ENCODE measurements at places on chromosomes 13 and 19.

DNA sequence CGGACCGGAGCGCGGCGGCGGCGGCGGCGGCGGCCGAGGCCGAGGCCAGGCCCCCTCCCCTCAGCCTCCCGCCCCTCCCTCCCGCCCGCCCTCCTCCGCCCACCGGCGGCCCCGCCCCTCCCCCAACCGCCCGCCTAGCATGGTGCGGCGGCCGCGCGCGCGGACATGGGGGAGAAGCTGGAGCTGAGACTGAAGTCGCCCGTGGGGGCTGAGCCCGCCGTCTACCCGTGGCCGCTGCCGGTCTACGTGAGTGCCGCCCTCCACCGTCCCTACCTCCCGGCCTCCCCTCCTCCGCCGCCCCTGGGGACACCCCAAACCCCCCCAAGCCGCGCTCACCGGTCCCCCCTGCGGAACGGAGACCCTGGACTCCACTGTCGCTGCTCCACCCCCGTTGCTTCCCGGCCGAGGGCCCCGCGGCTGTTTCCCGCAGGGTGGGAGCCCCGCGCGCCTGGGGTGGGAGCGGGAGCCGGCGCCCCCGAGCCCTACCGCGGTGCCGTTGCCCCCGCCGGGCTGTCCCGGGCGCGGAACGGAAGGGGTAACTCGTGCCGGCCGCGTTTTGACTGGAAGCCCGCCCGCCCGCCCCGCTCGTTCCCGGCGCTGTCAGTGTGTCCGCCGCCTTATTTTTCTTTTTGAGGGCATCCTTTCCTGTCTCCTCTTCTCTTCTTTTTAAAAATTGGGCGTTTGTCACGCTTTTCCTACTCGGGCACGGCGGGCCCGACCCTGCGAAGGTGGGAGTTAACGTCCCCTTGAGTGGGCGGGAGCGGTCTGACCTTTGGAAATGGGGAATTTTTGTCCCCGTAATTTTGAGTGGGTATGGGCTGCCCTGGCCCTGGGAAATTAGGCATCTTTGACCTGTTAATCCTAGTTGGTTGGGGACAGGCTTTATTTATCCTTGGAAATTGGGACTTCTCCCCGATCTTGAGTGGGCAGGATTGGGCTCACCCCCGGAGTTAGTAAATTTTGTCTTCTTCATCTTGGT, 576 bp downstream of the DOT1L start:
- peaks cover 55% of the 10 kb centered on the region for H3K4me1 ChIP-seq
- peak overlapping the region; percentile 97 for H3K27ac ChIP-seq
- DNase-seq = peak; percentile 83

DNA sequence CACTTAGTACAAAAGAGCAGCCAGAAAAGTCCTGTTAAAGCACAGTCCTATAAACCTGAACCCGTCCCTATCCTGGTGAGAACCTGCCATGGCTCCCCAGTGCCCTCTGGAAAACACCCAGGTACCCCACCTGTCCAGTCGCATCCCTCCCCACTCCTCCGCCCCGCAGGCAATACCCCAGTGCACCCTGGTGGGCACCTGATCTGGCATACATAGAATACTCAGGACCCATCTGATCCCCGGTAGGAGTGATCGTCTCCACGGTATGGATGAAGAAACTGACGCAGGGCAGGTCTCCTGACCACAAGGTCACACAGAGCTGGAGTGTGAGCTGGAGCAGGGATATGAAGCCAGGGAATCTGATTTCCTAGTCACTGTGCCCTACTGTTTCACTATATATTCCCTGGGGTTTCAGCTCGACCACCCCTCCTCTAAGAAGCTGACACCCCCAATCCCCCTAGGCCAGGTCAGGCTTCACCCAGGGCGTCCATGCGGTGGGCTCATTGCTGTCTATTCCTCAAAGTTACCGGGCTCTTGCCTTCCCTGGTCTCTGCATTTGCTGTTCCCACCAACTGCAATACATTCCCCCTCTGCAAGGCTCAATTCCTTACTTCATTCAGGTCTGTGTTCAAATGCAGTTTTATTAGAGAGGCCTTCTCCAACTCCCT, 12.6 kb downstream of the FBXO46 start:
- peaks cover 2% of the 10 kb centered on the region for H3K36me3 ChIP-seq
- H3K4me1 ChIP-seq = peaks cover 43% of the 10 kb centered on the region
- H3K27ac ChIP-seq = peak overlapping the region; percentile 91
- H3K4me3 ChIP-seq = peak overlapping the region; percentile 68
- DNase-seq = no peak

GRCh38 chr19:48351341-48351752, 12.4 kb downstream of the TMEM143 start:
- no peaks in the 10 kb centered on the region for H3K27me3 ChIP-seq
- no peak for DNase-seq
- no peak overlapping the region for H3K4me3 ChIP-seq
- H3K27ac ChIP-seq = no peak overlapping the region
- H3K36me3 ChIP-seq = no peaks in the 10 kb centered on the region
- H3K4me1 ChIP-seq = no peaks in the 10 kb centered on the region

GRCh38 chr13:49254007-49254406, 6.3 kb downstream of the CDADC1 start:
- H3K27me3 ChIP-seq = no peaks in the 10 kb centered on the region
- DNase-seq = no peak
- peaks cover 7% of the 10 kb centered on the region for H3K4me1 ChIP-seq
- peaks cover 29% of the 10 kb centered on the region for H3K36me3 ChIP-seq
- no peak overlapping the region for H3K4me3 ChIP-seq
- no peak overlapping the region for H3K27ac ChIP-seq

DNA sequence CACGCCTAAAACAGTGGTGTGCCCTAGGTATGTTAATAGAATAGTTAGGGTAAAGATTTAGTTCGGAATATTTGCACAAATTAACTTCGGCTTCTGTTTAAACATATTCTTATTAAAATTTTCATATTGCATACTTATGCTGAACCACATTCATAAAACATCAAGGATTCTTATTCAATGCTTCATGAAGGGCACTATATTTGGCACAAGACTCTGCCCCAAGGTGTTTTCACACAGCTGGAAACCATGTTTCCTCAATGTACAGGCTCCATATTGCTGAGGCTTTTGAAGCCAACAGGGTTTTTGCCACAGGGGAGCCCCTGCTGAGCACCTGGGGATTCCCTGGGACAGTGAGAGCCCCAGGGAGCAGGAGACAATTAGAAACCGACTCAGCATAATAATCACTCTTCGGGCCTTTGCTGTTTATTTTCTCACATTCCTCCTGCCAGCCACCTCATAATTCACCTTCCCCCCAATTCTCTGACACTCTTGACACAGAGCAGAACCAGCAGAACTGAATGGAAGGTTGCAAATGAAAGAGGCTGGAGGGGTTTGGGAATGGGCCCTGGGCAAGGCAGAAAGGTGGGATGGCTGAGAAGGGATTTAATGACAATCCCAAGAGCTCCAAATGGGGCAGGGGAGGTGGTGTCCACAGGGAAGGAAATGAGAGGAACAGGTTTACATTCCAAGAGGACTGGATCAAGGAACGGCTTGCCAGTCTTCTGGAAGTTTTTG, 72.3 kb upstream of the POMP start:
- H3K4me1 ChIP-seq = no peaks in the 10 kb centered on the region
- H3K27me3 ChIP-seq = no peaks in the 10 kb centered on the region
- DNase-seq = no peak

DNA sequence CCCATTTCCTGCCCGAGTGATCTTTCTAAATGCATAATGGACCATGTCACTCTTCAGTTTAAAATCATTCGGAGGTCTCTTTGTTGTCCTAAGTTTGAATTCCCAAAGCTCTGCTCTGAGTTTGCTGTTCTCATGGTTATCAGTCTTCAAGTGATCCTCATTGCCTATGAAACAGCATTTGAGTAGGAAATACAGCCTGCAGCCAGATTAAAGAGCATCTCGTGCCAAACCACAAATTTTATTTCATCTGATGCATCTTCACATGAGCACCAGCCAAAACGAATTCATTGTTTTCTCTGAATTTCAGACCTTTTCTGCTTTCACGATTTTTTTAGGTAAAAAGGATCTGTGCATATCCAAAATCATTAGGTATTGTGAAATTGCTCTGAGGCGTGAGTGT, 299.6 kb downstream of the TDRD3 start:
- no peaks in the 10 kb centered on the region for H3K36me3 ChIP-seq
- H3K27me3 ChIP-seq = no peaks in the 10 kb centered on the region
- no peak for DNase-seq
- no peak overlapping the region for H3K27ac ChIP-seq
- H3K4me1 ChIP-seq = no peaks in the 10 kb centered on the region

DNA sequence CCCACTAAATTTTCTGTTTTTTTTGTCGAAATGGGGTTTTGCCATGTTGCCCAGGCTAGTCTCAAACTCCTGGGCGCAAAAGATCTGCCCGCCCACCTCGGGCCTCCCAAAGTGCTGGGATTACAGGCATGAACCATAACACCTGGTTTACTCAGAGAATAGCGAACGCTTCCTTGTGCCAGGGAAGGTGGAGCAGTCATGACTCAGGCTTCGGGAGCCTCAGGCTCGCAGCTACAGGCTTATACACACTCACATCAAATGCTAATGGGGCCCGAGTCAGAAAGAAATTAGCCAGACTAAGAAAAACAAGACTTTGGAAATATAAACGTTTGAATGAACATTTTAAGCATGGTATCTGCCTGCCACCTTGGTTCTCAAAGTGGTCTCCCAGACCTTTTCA, 11.0 kb upstream of the TPT1 start:
- no peak overlapping the region for H3K4me3 ChIP-seq
- peaks cover 88% of the 10 kb centered on the region for H3K36me3 ChIP-seq
- DNase-seq = no peak
- no peak overlapping the region for H3K27ac ChIP-seq
- no peaks in the 10 kb centered on the region for H3K27me3 ChIP-seq

GRCh38 chr13:27911521-27911920, 8.3 kb upstream of the PDX1 start:
- H3K27ac ChIP-seq = no peak overlapping the region
- DNase-seq = no peak
- H3K36me3 ChIP-seq = no peaks in the 10 kb centered on the region
- peaks cover 82% of the 10 kb centered on the region for H3K27me3 ChIP-seq
- no peaks in the 10 kb centered on the region for H3K4me1 ChIP-seq

DNA sequence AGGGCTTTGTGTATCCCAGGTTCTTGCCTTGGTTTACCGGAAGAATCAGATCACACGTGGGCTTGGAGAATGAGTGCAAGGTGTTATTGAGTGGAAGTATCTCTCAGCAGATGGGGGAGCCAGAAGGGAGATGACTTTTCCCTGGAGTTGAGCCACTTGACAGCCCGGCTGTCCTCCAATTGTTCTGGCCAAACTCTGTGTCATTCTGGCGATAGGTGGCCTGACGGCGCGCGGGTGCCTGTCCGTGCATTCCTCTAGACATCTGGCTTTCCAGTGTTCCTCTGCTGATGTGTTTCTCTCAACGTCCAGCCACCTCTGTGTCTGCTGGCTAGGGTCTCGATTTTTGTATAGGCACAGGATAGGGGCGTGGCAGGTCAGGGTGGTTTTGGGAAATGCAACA, 181.9 kb downstream of the SHISA2 start:
- no peak for DNase-seq
- H3K4me1 ChIP-seq = no peaks in the 10 kb centered on the region
- H3K36me3 ChIP-seq = no peaks in the 10 kb centered on the region
- H3K4me3 ChIP-seq = no peak overlapping the region

GRCh38 chr13:97544031-97544765, 110.2 kb downstream of the RAP2A start:
- H3K36me3 ChIP-seq = no peaks in the 10 kb centered on the region
- peaks cover 6% of the 10 kb centered on the region for H3K4me1 ChIP-seq
- no peak for DNase-seq

GRCh38 chr19:10019246-10019645, 6.0 kb downstream of the RDH8 start:
- H3K4me3 ChIP-seq = no peak overlapping the region
- no peaks in the 10 kb centered on the region for H3K27me3 ChIP-seq
- no peak overlapping the region for H3K27ac ChIP-seq
- H3K36me3 ChIP-seq = no peaks in the 10 kb centered on the region
- DNase-seq = no peak
- peaks cover 2% of the 10 kb centered on the region for H3K4me1 ChIP-seq

GRCh38 chr13:80256352-80256932, 84.5 kb downstream of the SPRY2 start:
- H3K27ac ChIP-seq = no peak overlapping the region
- DNase-seq = no peak
- no peak overlapping the region for H3K4me3 ChIP-seq
- no peaks in the 10 kb centered on the region for H3K36me3 ChIP-seq

DNA sequence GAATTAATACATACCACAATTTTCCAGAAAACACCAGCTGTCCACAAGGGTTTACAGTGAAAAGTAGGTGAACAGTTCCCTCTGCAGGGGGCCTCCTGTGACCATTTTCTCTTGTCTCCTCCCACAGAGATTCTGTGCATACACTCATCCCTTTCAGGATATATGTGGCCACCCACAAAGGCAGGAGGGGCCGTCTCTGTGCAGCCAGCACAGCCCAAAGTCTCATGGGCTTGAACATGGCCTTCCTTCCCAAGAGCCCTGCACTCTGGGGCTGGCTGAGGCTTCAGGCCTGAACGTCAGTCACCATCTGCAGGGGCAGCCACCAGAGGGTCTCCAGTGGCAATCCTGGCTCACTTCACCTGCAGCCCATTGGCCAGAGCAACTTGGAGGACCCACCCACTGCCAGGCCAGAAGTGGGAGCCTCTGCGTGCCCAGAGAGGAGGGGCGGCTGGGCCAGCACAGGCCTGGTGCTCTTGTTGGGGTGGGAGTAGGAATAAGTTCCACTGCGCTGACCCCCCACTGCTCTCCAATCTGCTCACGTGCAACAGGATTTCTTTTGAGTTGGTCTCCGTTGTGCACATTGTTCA, 25.1 kb downstream of the TMEM161A start:
- peaks cover 6% of the 10 kb centered on the region for H3K4me1 ChIP-seq
- H3K4me3 ChIP-seq = no peak overlapping the region
- H3K27me3 ChIP-seq = no peaks in the 10 kb centered on the region
- DNase-seq = no peak
- H3K27ac ChIP-seq = no peak overlapping the region

DNA sequence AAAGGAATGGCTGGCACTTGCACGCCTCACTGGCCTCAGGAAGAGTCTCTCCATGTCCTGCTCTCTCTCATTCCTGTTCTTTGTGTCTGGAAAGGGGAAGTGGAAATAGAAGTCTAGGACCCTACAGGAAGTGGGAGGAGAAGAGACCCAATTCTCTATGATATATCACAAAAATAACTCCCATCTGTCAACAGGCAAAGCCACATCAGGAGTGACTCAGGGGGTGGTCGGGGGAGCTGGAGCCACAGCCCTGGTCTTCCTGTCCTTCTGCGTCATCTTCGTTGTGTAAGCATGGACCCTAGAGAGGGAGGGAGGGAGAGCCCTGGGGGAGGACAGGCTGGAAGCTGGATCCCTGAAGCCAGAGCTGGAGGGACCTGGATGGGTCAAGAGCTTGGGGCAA, 3.0 kb downstream of the SIGLEC9 start:
- peak; percentile 66 for DNase-seq
- H3K27ac ChIP-seq = no peak overlapping the region
- peaks cover 9% of the 10 kb centered on the region for H3K4me1 ChIP-seq
- no peaks in the 10 kb centered on the region for H3K36me3 ChIP-seq
- no peak overlapping the region for H3K4me3 ChIP-seq

- H3K4me3 ChIP-seq = peak within 1 kb of the TSS; percentile 85
- H3K27ac ChIP-seq = peak within 1 kb of the TSS; percentile 81
- no peaks in the 10 kb centered on the region for H3K27me3 ChIP-seq
- peaks cover 19% of the 10 kb centered on the region for H3K36me3 ChIP-seq
- DNase-seq = peak; percentile 95
Observed at GRCh38 chr19:984165-984967, at the start of gene WDR18. Gene WDR18, plus strand, starts transcription at chr19:984345. Its CDS starts 9 bp downstream, at chr19:984354.

- no peaks in the 10 kb centered on the region for H3K27me3 ChIP-seq
- no peak for DNase-seq
- no peak overlapping the region for H3K27ac ChIP-seq
- H3K4me3 ChIP-seq = no peak overlapping the region
Observed at GRCh38 chr13:53043398-53043797, 14.8 kb downstream of the OLFM4 start.

- H3K27ac ChIP-seq = peak overlapping the region; percentile 98
- DNase-seq = no peak
- peaks cover 32% of the 10 kb centered on the region for H3K4me1 ChIP-seq
- peak overlapping the region; percentile 98 for H3K4me3 ChIP-seq
- H3K27me3 ChIP-seq = no peaks in the 10 kb centered on the region
Observed at GRCh38 chr19:32406161-32407003, 812 bp downstream of the DPY19L3 start.

Measured in suprapubic skin (tissue), 4 donors.